ENCODE measurements at places on chromosomes 3 and 15.

GRCh38 chr3:152780553-152780952 lies 54.4 kb upstream of the P2RY1 start:
- DNase-seq: no peak

- no peak for DNase-seq
These were observed 22.5 kb downstream of the LRRN1 start for GRCh38 chr3:3821777-3822176.

- DNase-seq: no peak
These were observed 160.0 kb downstream of the FRMD5 start for GRCh38 chr15:44034933-44035624.

DNA sequence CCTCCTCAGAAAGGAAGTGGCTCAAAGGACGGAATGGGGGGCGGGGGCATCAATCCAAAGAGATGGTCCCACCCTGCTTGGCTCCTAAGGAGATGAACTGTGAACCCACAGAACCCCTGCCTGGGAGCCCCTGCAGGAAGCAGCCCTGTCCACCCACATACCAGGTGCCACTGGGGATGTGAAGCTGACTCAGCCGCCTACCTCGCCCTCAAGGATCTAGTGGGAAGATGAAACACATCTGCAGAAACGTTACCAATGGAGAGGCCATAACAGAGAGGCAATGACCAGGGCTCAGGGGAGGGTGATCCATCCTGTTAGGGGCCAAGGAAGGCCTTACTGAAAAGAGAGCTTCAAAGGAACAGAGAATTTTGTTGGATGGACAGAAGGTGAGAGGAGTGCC lies 35.1 kb downstream of the EAF1 start:
- DNase-seq: no peak

- no peak for DNase-seq
These were observed 62.4 kb downstream of the MBNL1 start for GRCh38 chr3:152331018-152331541.

Data from cortex of kidney (tissue), 1 donor.